Pancreas (tissue), 10 donors: ENCODE measurements at places on chromosomes 7 and 10. TPM values are rescaled to one million over a fixed set of nuclear protein-coding genes. Genes with fewer than 3 reads are reported as not detected.

Gene LHPP
- polyA plus RNA-seq, result 9.0 TPM

Gene RSPH10B
- polyA plus RNA-seq, result 0.08 TPM

- H3K4me1 ChIP-seq, result no peaks in the 10 kb centered on the region
- no peak overlapping the region for H3K4me3 ChIP-seq
- no peak overlapping the region for H3K27ac ChIP-seq
Measured at GRCh38 chr10:104445359-104445758, 91.7 kb downstream of the CFAP58 start.

Gene CRTAC1
- polyA plus RNA-seq, result 1.1 TPM

Gene OR9A2
- not detected for polyA plus RNA-seq

DNA sequence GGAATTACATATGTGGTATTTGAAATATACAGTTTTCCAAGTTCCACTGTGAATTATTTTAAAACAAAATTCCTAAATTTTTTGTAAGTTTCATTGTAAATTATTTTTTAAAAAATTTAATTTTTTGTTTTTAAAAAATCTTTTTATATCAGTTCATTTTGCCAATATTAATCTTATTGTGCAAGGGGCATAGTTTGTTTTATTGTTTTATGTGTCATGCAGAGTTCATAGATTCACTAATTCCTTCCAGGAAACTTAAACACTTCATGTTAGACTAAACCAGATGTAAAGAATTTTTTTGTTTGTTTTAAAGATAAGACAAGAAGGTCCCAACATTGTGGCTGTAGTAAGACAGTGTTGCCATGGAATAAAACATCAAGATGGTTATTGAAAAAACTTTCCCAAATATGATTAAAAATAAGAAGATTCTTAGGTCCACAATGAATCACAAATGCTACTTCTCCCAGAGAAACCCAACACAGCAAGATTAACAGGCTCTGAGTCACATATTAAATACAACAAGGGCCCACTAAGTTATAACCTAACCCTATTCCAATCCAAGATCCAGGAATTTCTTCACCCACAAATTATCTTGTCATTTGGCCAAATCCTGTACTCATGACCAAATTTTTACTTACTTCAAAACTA is 464.7 kb upstream of the IGFBP3 start:
- no peak overlapping the region for H3K4me3 ChIP-seq
- H3K27ac ChIP-seq, result no peak overlapping the region
- no peak for DNase-seq
- no peaks in the 10 kb centered on the region for H3K36me3 ChIP-seq

- no peak for DNase-seq
- no peaks in the 10 kb centered on the region for H3K4me1 ChIP-seq
- H3K36me3 ChIP-seq, result no peaks in the 10 kb centered on the region
- H3K4me3 ChIP-seq, result no peak overlapping the region
- H3K27me3 ChIP-seq, result no peaks in the 10 kb centered on the region
Measured at GRCh38 chr10:97039538-97040247, 146.1 kb downstream of the SLIT1 start.

DNA sequence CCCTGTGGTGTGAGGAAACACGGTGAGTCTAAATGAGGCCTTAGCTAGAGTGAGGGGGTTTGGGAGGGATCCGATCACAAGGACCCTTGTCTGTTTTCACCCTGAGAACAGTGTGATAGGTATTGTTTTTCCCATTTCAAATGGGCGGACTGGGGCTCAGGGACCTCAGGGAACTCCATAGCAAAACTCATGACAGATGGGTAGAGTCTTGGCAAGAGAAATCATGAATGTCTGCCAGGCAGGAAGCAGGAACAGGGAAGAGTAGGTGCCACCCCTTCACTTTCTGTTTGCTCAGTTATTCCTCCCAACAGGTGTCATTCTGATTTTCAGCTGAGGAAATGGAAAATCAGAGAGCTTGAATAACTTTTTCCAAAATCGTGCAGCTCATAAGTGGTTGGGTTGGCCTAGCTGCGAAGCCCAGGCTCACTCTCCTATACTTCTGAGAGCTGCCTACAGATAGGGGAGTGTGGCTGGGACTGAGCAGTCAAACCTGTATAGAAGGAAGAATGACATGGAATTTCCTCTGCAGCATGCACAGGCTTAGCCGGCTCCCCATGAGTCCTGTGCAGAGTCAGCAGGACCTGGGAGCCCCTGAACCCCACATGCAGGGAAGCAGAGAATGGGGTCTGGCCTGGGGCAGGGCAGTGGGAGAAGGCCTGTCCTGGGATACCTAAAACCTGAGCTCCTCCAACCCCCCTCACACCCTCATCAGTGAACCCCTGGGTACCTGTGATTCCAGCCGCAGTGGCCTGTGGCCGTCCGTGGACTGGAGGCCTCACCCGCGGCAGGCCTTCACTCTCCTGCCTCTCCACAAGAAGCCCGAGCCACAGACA is 17.6 kb upstream of the C10orf105 start:
- no peak for DNase-seq
- H3K36me3 ChIP-seq, result no peaks in the 10 kb centered on the region
- H3K4me1 ChIP-seq, result no peaks in the 10 kb centered on the region
- peak overlapping the region; percentile 53 for H3K27ac ChIP-seq
- H3K27me3 ChIP-seq, result no peaks in the 10 kb centered on the region

- no peak overlapping the region for H3K27ac ChIP-seq
- H3K4me3 ChIP-seq, result no peak overlapping the region
- H3K4me1 ChIP-seq, result no peaks in the 10 kb centered on the region
- H3K27me3 ChIP-seq, result no peaks in the 10 kb centered on the region
Measured at GRCh38 chr7:35544028-35544742, 150.8 kb downstream of the HERPUD2 start.

Gene ST8SIA6
- not detected for polyA plus RNA-seq
